M059J (cell line): ENCODE measurements at places on chromosomes 7 and 10. TPM values are rescaled to one million over a fixed set of nuclear protein-coding genes. Genes with fewer than 3 reads are reported as not detected.

DNA sequence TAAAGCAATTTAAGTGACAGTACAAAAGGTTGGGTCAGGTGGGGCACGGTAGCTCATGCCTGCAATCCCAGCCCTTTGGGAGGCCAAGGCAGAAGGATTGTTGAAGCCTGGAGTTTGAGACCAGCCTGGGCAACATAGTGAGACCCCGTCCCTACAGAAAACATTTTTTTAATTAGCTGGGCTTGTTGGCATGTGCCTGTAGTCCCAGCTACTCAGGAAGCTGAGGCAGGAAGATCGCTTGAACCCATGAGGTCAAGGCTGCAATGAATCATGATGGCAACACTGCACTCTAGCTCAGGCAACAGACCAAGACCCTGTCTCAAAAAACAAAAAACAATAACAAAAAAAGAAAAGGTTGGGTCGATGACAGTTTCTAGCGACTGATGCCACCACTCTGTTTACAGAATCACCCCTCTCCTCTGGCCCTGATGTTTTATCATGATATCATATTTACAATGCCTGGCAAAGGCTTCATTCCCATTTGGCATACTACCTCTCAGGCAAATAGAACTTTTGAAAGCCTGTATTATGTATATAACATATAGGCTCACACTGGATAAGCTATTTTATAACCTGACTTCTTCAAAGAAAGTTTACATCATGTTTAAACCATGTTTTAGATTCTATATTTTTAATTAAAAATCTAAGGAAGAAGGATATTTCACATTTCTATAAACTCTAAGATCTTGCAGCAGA, 558 bp upstream of the ABCC2 start:
- DNase-seq, result peak; percentile 31

DNA sequence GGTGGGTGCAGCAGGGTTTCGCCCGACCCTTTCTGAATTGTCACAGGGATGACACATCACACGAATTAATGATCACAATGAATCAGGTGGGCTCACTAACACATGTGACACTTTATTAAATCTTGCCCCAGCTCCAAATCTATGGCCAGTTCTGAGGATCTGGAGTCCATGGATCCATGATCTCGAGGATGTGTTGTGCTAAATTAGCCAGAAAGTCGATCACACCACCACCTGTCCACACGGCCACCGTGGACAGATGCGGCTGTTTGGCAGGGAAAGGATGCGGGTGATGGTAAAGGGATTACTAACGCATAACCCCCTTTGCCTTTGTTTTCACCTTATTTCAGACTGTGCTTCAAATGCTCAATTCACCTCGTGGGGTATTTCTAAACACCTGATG, 96.4 kb downstream of the COBL start:
- DNase-seq, result no peak

GRCh38 chr7:1645476-1645875, 24.6 kb upstream of the ELFN1 start:
- DNase-seq, result no peak

- DNase-seq, result no peak
Measured at GRCh38 chr10:88091490-88092061, 228.2 kb downstream of the PTEN start.

DNA sequence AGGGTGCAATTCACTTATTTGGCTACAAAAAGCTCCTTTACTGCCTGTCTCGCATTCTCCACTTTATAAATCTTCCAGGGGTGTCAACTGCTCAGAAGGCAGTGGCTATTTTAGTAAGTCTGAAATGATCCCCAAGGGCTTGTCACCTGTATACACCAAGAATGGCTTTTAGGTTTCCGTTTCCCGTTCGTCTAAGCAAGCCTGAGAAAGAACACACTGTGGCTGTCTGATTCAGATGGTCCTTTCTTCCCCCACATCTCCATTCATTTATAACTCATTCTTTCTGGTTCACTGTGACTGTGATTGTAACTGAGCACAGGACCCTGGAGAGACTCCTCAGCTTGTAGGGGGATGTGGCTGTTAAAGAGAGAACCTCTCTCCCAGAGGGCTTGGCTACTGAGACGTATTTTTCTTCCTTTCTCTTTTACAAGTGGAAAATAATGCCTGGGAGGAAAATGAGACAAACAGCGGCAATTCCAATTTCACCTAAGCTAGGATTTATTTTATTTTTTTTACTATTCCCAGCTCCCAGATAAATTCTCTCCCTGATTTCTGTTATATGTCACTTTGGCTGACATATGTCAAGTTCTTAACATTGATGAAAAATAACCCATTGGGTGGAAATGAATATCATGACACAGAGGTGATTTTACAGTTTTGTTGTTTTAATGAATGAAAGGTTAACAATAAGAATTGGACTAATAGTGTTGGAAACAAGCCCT, 129.3 kb downstream of the FAM107B start:
- no peak for DNase-seq

DNA sequence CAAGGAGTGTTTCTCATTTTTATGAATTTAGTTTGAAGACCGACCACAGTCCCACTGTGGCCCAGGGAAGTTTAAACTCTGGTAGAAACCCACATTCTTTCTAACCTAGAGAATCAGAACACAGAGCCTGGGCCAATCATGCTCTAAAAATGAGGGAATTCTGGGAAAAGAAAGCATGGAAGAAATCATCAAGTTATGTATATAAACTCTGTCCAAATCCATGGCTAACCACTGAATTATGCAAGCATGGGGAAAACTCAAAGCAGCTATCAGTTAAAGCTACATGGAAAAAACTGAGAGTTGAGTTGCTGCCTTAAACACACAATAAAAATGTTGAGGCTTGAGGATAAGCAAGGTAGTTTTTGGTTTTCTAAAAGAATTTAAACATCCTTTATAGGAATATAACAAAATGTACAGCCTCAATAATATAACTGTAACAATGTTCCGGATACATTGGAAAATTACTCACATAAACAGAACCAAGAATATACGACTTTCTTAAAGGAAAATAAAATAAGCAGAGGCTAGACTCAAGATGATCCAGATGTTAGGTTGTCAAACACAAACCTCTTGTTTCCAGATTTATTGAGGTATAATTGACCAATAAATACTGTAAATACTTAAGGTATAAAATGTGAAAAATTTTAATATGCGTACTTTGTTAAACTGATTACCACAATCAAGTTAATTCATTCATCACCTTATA, 311.2 kb upstream of the GNAI1 start:
- no peak for DNase-seq

DNA sequence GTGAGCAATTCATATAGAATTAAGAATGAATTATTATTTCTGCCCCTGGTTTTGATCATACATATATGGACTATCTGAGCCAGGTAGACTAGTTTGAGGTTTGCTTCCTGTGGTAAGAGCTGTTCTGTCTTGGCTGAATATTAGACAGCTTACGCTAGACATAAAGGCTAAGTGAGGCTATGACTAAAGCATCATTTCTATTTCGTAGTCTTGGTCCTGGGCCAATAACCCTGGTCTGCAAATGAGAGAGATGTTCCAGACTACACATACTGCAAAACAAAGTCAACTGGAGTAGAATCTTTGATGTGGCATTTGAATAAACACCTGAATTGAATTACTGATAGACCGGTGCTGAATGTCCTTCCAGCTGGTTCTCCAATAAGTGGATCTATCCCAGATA, 40.8 kb upstream of the CACNB2 start:
- DNase-seq, result no peak

DNA sequence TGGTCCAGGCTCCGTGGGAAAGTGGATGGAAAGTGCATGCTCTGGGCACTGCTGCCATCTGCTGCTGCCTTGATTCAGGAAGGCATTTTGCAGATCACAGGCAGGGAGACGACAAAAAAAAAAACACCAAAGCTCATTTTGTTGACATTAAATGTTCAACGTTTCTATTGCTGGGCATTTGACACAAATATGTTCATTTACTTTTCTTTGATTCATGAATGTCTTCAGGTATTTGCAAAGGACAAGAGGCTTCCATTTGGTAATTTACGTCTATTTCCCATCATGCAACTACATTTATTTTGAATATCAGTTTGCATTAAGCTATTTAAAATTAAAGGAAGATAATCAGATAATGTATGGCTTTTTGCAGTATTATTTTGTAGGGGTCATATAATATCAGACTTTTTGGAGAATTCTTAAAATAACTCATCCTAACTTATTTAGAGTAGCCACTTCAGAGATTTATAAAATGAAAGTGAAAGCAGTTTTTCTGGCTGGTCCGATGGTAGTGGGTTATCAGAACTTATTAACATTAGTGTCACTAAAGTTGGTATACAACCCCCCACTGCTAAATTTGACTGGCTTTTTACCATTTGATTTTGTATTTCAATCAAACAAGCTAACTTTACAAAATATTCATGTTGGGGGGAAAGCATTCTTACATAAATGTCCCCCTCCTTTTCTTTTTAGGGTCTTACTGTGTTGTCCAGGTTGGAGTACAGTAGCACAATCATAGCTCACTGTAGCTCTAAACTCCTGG, 65.3 kb downstream of the PDIA4 start:
- peak; percentile 67 for DNase-seq

GRCh38 chr7:101728128-101728527, 89.3 kb upstream of the CUX1 start:
- DNase-seq, result no peak

DNA sequence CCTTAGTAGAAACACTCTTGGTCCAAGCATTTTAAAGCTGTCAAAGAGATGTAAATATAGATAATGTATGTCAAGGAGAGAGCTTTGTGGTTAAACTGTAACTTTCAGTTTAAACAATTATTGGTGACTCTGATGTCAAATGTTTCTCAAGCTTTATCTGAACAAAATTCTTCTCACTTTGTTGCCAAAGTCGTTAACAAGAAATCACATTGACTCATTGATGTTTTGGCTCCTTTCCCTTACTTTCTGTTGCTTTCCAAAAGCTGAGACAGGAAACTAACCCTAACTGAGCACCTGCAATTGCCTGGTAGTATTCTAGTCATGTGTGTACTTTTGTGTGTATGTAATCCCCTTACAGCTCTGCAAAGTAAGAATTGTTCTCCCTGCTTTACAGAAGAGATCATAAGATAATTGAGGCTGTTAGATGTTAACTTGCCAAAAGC, 108.5 kb downstream of the CFTR start:
- DNase-seq, result peak; percentile 64

DNA sequence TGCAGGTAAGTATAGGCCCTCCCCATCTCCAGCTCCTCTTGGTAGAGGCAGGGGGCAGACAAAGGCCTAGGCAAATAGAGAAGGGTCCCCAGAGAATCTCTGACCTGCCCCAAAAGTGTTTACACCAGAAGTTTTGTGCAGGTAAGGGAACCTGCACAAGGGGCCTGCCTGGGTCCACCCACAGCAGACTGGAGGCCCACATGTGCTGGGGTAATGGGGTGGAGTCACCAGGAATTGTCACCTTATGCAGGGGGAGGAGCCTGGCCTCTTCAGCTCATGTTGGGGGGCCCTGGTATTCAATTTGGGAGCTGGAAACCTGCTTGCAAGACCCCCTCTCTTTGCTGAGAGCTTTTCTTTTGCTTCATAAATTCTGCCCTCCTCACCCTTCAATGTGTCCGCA, 302.7 kb downstream of the ZEB1 start:
- no peak for DNase-seq

- no peak for DNase-seq
Measured at GRCh38 chr7:101916041-101916800, 98.8 kb downstream of the CUX1 start.

GRCh38 chr7:83347945-83348444, 185.3 kb upstream of the PCLO start:
- peak; percentile 46 for DNase-seq

- DNase-seq, result peak; percentile 10
Measured at GRCh38 chr7:6015917-6016652, 7.0 kb downstream of the AIMP2 start.

GRCh38 chr7:36034020-36034419, 119.0 kb upstream of the EEPD1 start:
- peak; percentile 96 for DNase-seq

- DNase-seq, result peak; percentile 77
Measured at GRCh38 chr10:29689001-29689400, 54.2 kb upstream of the SVIL start.

GRCh38 chr10:33921970-33922605, 587.6 kb upstream of the NRP1 start:
- no peak for DNase-seq

GRCh38 chr10:132743925-132744490, 41.9 kb downstream of the NKX6-2 start:
- DNase-seq, result no peak

DNA sequence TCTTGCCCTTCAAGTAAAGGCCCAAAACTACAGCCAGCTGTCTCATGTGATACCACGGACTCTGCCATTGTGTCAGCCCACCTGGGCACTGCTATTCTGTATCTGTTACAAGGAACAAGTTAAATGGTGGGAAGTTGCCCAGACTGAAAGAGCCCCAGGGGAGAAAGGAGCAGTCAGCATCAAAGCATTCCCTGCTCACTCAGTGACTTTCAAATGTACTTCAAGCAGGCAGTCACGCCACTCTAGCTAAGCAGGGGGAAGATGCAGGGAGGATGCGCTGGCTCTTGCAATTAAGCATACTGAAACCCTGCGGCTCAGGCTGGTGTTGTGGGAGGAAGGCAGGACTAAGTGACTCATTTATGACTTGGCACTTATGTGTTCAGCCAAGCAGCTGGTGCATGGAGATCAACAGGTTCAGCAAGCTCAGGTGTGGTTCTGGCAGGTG, 1249.6 kb downstream of the TYW1 start:
- peak; percentile 95 for DNase-seq

- DNase-seq, result no peak
Measured at GRCh38 chr10:105844676-105845570, 1203.8 kb downstream of the SORCS3 start.

DNA sequence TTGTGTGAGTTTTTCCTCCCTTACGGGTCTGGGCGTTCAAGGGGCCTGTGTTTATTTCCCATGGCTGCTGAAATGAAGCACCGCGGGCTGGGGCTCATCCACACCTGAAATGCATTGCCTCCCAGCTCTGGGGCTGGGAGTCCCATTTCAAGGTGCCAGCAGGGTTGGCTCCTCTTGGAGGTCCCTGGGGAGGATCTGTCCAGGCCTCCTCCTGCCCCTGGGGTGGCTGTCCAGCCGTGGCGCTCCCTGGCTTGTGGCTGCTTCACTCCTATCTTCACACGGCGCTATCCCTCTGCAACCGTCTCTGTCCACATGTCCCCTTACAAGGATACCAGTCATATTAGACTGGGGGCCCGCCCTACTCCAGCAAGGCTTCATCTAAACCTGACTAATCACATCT, 41.1 kb upstream of the CNPY1 start:
- DNase-seq, result no peak

DNA sequence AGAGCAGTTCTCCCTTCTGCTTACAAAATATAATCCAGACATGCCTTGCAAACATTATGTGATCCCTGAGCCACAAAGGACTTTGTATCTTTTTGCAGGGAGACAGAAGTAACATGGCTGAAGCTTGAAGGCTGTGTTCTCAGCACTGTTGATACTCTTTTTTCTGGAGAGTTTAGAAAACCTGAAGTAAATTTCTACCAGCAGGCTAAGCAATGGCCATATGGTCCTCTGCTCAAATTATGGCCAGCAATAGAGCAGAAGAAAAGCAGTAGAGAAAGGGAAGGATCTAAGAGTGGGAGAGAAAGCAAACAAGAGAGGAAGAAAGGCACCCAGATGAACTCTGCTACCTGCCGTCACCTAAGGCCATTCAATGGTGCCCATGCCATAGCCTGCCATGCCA, 98.4 kb downstream of the ABLIM1 start:
- DNase-seq, result no peak

The DCLRE1A gene
- 6.9 and 10.4 TPM in 2 replicates for total RNA-seq

The FAM237B gene
- not detected in 2 replicates for total RNA-seq

The AKR1C2 gene
- total RNA-seq, result 0.49 and 0.86 TPM in 2 replicates

The SPDYE1 gene
- not detected in 2 replicates for total RNA-seq

The LRMDA gene
- 8.0 and 36.7 TPM in 2 replicates for total RNA-seq

The IL6 gene
- total RNA-seq, result 9.4 and 14.2 TPM in 2 replicates

The ASB13 gene
- total RNA-seq, result 7.0 and 8.4 TPM in 2 replicates

The HOXA13 gene
- 1.4 and 3.4 TPM in 2 replicates for total RNA-seq

The TUBAL3 gene
- total RNA-seq, result not detected in 2 replicates

The IRF5 gene
- 0.64 and 1.8 TPM in 2 replicates for total RNA-seq

The SLC26A3 gene
- total RNA-seq, result not detected in 2 replicates
